ENCODE measurements at places on chromosomes 7 and 10.
A peak's percentile ranks its signal among the peaks of the same experiment; 100 is the strongest.

GRCh38 chr10:32687116-32687515 is 241.2 kb downstream of the CCDC7 start:
- no peak for DNase-seq

GRCh38 chr10:15789793-15790525 is 70.2 kb upstream of the ITGA8 start:
- peak; percentile 73 for DNase-seq

GRCh38 chr10:111281516-111281915 is 204.7 kb downstream of the ADRA2A start:
- no peak for DNase-seq

- DNase-seq: no peak
These were observed 31.7 kb downstream of the HTRA1 start for GRCh38 chr10:122492999-122493481.

GRCh38 chr10:28072573-28072972 is 73.7 kb upstream of the ODAD2 start:
- DNase-seq: no peak

DNA sequence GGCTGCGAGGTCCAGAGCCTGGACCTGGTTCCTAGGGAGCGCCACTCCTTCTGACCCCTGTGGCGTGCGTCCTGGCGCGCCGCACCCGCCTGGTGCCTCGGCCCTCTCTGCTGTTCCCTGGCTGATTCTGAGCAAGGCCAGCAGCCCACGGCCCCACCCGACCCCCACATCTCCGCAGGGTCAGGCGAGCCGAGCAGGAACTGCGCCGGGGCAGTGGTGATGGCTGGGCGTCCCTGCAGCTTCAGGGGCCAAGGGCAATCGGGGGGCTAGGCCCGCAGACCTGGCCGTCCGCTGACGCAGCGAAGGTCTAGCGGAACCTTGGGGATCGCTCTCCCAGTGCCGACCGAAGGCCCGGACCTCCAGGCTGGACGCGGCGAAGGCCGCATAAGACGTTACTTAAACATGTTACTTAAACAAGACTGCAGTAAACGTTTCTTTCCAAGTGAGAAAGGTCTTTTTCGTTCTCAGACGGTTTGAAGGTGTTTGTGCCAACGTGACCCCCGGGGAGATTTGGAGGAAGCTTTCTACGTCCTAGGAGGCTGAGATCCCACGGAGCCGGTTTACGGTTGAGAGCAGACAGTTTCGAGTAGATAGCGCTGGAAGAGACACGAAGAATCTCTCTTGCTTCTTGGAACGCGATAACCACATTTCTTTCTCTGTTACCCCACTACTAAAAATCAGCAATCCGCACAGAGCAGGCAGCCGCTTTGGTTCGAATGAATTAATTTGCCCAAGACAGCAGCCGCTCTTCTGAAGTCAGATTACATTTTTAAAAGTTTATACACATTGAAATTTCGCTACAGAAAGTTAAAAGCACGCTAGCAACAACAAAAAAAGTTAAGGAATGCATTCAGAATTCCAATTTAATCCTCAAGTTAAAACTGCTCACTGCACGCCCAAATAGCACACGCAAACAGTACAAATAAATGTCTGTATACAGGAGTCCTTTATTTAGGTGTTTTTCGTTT is 4.9 kb upstream of the NKX2-3 start:
- DNase-seq: no peak

GRCh38 chr7:136527554-136527953 is 340.9 kb upstream of the CHRM2 start:
- DNase-seq: no peak

DNA sequence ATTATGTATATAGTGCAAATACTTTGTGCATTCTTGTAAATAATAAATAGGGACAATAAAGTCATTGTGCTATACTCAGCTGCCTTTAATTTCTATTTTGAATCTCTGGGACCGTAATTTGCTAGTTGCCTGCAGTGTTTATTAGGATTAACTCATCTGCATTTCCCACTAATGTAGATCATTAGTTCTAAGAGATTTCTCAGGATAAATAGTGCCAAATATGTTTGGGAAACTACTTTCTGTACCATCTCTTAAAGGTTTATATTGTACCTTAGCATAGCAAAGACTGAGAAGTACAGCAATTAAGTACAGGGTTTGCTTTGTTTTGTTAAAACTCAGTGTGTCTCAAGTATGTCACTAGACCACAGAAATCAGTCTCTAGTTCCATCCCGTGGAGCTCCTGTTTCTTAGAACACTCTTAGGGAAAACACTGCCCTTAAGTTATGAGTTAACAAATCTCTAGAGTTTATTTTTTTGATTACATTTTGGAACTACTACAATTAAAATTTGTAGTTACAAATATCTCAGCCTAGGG is 26.0 kb downstream of the ADD3 start:
- DNase-seq: no peak

GRCh38 chr7:1243964-1244416 is 11.3 kb downstream of the UNCX start:
- DNase-seq: no peak
